ENCODE measurements at places on chromosomes 2 and 18.

GRCh38 chr2:142879151-142879550 lies 1.7 kb downstream of the KYNU start:
- DNase-seq: no peak

GRCh38 chr18:62250475-62250874 lies 63.4 kb downstream of the RELCH start:
- DNase-seq: no peak

DNA sequence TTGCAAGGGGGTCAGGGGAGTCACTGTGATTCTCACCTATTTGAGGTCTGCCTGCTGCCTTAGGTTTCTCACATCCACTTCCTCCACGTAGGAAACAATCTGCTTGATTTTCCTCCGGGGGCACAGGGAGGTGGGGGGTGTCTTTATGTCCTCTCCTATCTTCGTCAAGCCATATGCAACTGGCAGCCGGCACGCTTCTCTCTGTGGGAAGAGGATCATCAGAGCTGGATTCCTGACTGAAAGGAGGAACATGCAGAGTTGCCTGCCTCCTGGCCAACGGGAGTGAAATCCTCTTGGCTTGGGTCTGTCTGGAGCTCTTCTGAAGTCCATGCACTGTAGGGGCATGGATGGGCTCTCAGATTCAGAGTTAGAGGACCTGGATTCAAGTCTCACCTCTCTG lies 43.1 kb upstream of the ACVR1 start:
- no peak for DNase-seq

GRCh38 chr2:200174433-200175216 lies 131.9 kb upstream of the SPATS2L start:
- DNase-seq: no peak

- no peak for DNase-seq
Measured at GRCh38 chr18:76402026-76402990, 92.7 kb downstream of the ZNF516 start.

DNA sequence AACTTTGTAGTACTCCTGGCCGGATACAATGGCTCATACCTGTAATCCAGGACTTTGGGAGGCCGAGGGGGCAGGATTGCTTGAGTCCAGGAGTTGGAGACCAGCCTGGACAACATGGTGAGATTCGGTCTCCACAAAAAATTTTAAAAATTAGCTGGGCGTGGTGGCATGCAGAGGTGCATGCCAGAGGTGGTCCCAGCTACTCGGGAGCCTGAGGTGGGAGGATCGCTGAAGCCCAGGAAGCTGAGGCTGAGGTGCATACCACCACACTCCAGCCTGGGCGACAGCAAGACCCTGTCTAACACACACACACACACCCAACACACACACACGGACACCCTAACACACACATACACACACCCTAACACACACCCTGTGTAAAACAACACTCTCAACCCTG lies 55.6 kb downstream of the HDAC4 start:
- DNase-seq: no peak

DNA sequence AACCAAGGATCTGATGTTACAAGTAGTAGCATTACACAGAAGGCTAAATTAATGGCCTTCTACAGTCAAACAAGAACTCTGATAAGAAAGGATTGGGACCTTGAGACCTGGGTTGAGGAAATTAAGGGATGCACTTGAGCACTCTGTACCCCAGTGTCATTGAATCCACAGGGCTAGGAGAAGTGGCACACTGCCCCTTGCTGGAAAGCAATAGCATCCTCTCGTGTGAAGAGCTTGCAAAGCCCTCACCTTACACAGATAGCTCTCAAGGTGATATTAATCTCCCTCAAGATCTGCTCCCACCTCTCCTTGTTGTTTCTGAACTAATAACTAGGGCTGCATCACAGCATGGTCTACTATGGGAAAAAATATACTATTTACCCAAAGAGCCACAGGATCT lies 26.5 kb upstream of the CHST9 start:
- DNase-seq: no peak

DNA sequence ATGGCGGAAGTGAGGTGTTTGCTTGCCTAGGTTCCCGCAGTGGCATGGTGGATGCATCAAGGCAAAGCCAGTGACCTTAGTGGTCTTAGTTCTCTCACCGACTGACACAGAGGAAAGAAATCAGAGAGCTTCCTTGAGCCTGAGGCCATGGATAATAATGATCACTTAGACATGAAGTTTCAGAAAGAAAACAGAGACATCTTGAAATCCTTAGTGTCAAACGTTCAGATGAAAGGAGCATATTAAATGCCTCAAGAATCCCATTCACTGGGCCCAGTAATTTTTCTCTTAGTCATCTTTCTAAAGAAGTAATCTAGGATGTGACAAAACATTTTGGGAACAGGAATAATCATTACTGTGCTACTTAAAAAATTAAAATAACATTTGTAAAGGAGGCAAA lies 35.2 kb downstream of the COPS8 start:
- no peak for DNase-seq

- no peak for DNase-seq
Measured at GRCh38 chr2:133135035-133135654, 433.1 kb downstream of the NCKAP5 start.
